ENCODE measurements at places on chromosomes 12 and 14.
A peak's percentile ranks its signal among the peaks of the same experiment; 100 is the strongest.

DNA sequence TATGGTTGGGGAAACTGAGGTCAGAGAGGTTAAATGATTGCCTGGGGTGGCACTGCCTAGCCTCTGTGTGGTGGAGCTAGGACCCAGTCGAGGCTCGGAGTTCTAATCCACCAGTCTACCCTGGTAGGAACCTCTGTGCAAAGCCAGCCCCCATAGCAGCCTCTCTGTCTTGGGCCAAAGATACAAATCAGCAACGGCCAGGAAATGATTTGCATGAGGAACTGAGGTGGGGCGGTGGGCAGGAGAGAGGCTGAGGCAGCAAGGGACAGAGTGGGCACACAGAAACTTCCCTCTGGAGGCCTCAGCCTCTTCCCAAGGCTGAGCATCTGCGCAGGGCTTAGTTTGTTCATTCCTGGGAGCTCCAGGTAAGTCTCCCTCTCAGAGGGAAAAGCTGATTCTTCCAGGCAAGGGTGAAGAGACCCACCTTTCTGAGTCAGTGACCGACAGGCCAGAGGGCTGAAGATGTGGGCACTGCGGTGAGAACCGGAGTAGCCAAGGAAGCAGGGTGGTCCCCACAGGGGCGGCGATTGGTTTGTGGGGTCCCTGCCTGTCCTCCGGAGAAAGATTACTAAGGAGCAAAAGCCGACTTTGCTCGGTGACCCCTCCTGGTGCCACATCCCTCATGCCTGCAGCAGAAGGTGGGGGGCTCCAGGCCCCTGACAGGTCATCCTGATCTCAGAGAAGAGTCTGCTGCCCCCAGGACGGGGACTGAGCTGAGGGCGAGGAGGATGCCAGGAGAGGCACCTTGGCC is 134.6 kb downstream of the CACNA1C start:
- DNase-seq = no peak

DNA sequence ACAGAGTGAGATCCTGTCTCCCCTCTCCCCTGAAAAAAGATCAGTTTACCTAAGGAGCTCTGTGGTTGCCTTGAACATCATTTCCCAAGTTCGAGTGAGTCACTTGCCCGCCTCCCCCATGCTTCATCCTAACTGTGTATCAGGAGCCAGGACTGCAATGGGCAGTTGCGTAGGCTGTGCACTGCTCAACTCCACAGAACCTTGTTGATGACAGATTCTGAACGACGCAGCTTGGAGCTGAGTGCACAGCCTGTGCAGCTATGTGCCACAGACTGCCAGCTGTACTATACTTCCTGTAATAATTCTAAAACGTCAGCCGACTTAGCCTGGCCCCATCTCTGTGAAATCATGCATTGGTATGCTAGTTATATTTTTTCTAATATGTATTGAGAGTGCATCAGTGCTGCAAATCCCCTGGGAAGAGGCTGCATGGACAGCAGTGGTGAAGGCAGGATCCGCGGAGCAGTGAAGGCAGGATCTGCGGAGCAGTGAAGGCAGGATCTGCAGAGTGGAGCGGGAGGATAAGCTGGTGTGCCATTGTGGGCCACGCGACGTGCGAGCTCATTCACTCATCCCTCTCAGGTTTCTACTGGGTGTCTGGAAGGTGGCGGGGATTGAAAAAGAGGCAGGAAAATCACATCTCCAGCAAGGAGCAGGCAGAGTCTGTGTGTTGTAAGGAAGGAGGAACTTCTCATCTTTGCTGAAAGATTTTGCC is 80.8 kb downstream of the GALNT9 start:
- DNase-seq = no peak

GRCh38 chr14:58395812-58396788 is at the start of gene TOMM20L:
TOMM20L (plus strand) TSS chr14:58395930; CDS start chr14:58395958, 28 bp downstream.
- DNase-seq = no peak

DNA sequence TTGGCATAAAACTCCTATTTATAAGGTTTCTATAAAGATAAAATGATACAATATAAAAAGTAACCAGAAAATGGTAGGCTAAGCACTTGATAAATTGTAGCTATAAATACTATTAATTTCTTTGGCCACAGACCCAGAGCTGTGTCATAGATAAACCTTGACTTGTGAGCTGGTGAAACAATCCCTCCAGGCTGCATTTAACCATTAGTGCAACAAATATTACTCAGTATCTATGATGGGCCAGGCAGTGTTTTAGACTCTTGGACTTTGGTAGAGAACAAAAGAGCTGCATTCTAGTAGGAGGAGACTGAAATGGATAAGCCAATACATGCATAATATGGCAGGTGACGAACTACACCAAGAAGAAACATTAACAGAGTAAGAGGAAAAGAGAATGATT is 178.1 kb downstream of the BTG1 start:
- DNase-seq = no peak

DNA sequence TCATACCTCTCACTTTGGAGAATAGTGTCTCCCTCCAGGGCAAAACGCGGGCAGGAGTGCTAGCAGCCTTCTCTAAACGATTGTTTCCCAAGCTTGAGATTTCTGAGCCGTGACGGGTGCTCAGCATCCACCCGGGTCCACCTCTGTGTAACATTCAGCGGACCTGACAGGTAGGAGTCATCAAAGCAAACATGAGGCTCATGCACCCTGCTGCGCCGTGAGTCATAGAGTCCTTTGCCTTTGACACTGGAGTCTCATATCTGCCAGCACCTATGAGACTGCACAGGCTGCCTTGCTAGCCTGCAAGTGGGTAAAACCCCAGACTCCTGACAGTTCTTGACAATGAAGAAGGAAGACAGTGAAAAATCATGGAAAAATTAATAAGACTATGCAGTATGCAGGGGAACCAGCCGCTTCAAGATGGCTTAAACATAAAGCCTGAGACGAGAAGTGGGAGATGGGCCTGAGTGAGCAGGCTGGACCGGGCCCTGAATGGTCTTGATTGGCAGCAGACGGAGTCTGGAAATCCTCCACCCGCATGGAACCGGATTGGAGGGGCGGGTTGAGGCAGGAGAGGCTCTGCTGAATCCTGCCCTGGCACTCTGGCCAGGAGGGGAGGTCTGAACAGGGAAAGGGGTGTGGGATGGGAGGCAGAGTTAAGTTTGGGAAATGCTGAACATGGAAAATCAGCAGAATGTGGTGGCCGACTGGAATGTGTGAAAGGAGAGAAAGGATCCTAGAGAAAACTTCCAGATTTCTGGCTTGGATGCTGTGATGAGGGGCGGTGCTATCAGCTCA is 54.2 kb downstream of the LGMN start:
- DNase-seq = no peak

DNA sequence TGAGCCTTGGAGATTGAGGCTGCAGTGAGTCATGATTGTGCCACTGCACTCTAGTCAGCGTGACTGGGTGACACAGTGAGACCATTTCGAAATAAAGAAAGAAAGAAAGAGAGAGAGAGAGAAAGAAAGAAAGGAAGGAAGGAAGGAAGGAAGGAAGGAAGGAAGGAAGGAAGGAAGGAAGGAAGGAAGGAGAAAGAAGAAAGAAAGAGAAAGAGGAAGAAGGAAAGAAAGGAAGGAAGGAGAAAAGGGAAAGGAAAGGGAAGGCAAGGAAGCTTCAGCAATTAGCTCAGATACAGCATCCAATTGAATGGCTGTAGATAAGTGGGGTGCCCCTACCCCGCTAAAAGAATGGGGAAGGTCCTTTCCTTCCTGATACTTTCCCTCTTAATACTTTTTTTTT is 9.5 kb upstream of the NAA30 start:
- DNase-seq = no peak

DNA sequence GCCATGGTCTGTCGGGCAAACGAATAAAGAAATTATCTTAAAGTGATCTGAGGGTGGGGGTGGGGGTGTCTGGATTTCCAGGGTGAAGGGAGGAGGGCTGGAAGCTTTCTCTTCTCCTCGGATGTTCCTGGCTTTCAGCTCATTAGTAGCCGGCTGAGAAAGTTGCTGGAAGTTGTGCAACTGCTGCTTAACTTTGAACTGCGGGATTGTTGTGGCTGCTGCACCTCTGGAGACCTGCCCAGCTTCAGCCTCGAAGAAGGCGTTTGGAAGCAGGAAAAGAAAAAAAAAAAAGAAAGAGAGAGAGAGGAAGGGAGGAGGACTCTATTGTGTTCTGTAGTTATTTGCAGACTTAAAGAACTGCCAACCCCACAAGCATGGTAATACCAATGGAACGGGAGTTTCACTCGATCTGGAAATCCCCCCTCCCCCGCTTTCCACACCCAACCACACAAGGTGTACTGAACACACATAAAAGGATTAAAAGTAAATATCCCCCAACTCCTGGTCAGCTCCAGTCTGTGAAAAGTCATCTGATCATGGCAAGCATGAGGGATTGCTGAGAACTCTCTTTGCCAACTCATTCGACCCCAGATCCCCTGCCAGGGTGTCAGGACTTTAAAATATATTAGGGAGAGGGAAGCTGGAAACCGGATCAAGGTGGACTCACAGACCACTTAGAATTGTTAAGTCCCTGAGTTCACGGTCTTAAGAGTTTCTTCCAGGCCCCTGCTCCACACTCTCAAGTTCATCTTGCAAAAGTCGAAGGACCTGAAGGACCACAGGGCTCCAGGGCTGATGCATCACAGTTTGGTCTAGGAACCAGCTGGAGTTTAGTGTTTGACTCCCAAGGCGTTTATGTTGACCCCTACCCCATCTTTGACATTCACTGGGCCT is at the start of gene RASSF9:
TSS of gene RASSF9 (minus strand) at position 213 of the 894 bp plus-strand sequence. CDS start at position 5, 208 bp downstream.
- no peak for DNase-seq

DNA sequence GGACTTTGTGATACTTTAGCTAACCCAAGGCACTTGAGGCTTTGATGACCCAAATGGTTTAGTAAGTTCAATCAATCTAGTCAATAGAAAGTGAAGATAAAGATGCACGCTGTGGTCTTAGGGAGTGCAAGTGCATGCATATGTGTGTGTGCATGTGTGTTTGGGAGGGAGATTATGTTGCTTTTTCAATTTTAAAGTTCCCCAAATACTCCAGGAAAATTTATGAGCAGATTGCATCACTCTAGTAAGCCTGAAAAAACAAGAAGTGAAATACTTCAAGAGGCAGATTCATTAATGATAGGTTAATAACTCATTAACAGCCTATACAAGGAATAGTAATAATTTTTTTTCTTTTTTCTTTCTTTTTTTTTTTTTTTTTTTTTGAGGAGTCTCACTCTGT is 12.4 kb upstream of the SIX1 start:
- DNase-seq = no peak

DNA sequence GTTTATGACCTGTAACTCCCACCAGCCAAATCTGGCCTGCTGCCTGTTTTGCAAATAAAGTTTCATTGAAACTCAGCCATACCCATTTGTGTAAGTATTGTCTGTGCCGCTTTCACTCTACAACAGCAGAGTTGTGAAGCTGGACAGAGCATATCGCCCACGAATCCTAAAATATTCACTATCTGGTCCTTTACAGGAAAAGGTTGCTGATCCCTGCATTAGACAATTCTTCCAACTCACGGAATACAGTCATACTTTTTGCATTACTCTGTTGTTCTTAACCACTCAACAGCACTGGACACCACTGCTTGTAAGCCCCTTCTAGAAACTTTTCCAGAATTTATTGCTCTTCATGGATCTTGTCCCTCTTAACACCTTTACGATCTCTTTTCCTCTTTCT is 435.4 kb downstream of the EGLN3 start:
- DNase-seq = no peak

DNA sequence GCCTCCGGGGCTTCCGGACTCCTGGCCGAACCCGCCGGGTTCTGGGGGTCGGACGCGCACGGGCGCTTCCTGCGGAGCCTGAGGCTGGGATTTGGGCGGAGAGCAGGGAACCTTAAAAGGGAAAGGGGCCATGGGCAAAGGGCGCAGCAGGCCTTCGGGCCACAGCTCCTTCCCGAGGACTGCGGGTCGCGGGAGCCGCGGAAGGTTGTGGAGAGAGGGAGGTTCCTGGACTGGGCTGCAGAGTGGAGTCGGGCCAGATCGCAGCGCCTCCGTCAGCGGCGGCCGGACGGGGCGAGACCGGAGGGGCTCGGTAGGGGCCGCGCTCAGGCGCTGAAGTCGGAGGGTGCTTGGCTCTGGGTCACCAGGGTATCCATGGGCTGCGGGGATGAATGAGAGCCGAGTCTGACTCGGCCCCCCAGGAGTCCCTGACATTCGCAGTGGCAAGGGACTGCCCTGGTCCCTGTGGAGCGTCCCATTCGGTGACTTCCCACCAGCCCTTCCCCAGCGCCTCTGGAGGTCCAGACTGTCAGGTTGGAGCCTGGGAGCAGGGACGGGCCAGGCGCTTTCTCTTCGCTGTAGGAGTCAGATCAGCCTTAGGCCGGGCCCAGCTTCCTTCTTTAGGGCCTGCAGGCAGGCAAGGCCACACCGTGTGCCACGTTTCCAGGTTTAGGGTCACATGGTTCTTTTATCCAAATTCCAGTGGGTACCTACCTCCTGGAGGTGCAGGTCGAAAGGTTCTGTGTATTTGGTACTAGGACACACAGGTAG is 938 bp upstream of the SLC25A29 start:
- DNase-seq = no peak

DNA sequence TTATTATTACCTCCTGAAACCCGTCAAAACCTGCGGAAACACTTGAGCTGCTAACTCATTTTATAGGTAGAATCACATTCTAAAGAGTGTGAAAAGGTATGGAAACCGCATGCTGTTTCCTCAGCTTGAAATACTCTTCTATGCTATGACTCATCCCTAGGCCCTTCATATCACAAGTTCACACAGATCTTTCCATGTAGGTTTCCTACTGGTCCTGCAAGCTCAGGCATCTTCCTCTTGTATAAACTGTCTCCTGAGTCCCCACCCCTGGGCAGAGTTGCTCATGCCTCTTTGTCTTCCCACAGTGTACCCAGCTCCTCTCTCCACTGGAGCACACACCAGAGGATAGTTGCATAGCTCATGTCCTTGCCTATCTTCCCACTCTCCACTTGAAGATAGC is 84.7 kb downstream of the CMAS start:
- DNase-seq = no peak

DNA sequence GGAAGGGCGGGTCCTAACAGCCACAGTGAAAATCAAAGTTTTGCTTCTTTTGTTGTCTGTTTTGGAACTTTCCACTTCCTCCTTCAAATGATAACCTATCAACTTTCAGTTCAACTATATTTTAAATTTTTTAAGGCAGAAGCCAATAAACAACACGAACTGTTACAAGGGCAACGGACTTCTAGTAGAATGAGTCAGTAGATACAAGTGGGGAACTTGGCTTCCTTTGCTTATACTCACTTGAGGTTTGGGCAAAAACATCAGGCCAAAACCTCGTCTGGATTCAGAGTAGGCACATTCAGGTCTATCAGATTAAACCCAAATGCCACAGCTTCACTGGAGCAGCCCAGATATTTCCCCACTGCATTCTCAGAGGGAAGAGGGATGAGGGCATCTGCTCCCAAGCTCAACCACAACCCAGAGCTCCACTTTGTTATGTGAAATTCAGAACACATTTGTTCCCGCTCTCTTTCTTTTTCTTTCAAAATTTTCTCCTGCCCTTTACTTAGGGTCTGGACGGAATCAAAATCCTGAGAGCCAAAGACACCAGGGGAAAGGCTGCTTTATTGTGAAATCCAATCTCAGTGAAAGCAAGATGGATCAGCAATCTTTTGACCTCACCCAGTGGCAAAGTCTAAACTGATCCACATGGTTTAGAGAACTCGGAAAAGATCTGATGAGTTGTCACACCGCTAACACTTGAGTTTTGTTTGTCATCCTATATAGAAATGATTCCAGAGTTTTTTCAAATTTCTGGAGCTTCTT is 152.5 kb upstream of the BTG1 start:
- DNase-seq = no peak

GRCh38 chr14:38618514-38618913 is 362.6 kb upstream of the CLEC14A start:
- no peak for DNase-seq

- DNase-seq = no peak
Observed at GRCh38 chr14:76050797-76051392, 65.3 kb downstream of the IFT43 start.

GRCh38 chr12:53099071-53099882 is 1.8 kb downstream of the IGFBP6 start:
- peak; percentile 96 for DNase-seq
